Amniotic epithelial cell (primary cell): ENCODE measurements at places on chromosomes 11 and 22.
A peak's percentile ranks its signal among the peaks of the same experiment; 100 is the strongest.

DNA sequence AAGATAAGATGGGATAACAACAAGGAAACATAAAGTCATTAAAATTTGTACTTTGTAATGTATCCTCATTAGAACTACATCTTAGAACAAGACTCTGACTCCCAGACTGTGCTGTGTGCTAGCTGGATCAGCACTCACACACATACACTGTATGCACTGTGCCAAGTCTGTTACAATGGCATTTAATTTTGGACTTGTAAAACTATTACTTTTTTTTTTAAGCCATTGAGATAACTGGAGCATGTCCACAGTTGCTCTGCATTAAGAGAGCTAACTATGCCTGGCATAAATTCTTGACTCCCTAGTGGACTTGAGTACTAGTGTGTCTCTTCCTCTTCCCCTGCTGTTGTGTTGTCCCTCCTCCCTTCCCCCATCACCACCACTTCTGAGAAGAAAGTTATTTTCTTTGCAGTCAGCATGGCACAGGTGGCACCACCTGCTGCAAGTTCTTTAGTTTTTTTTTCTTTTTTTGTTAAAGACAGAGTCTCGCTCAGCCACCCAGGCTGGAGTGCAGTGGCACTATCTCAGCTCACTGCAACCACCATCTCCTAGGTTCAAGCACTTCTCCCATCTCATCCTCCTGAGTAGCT is 268.6 kb downstream of the TMEM135 start:
- no peak for DNase-seq

DNA sequence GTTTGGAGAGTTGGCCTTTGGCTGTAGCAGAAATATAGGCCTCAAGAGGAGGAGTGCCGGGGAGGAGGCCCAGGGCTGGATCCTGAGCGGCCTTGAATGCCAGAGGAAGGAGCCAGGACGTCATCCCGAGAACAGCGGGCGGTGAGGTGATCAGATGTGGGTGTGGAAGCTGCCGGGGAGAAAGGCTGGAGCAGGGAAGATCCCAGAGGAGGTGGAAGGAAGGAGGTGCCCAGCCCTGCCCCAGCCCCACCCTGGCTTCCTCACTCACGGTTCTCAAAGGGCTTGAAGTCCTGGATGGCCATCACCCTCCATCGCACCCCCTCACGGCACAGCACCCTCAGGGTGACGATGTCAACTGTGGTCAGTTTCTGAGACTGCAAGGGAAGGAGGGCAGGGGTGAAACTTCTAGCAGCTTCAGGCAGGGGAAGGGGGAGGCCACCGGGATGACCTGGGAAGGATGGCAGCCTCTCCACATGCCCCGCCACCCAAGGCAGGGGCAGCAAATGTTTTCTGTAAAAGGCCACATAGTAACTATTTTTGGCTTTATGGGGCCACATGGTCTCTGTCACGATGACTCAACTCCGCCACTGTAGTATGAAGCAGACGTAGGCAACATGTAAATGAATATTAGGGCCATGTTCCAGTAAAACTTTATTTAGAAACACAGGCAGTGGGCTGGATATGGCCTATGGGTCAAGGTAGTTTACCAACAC is 10.7 kb downstream of the IL2RB start:
- no peak for DNase-seq

GRCh38 chr11:102322560-102322959 is 5.3 kb downstream of the BIRC3 start:
- no peak for DNase-seq

- no peak for DNase-seq
Observed at GRCh38 chr11:117671370-117671769, 125.6 kb downstream of the DSCAML1 start.

DNA sequence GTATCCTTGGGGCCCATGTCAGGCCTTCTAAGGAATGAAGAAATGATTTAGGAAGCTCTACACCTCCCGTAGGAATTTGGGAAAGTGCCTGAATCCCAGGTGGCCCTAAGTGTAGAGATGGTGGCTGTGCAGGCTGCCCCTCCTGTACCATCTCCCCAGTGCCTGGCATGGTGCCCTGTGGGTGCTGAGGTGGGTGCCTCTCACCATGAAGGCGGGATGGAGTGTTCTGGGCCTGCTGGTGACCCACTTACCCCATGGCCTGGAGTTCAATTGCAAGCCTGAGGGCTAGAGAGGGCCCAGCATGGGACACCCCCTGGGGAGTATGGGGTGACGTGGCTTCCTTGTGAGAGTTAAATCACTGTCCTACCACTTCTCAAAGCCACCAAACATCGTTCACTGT is 19.8 kb downstream of the SAMM50 start:
- no peak for DNase-seq

GRCh38 chr22:19127329-19128008 is 3.6 kb upstream of the TSSK2 start:
- no peak for DNase-seq

- DNase-seq, result peak; percentile 30
Observed at GRCh38 chr11:124798991-124799347, 1.2 kb downstream of the MSANTD2 start.

- DNase-seq, result peak; percentile 65
Observed at GRCh38 chr22:19448076-19448607, 631 bp upstream of the C22orf39 start.

GRCh38 chr11:2685051-2685450 is 14.7 kb downstream of the KCNQ1OT1 start:
- no peak for DNase-seq

DNA sequence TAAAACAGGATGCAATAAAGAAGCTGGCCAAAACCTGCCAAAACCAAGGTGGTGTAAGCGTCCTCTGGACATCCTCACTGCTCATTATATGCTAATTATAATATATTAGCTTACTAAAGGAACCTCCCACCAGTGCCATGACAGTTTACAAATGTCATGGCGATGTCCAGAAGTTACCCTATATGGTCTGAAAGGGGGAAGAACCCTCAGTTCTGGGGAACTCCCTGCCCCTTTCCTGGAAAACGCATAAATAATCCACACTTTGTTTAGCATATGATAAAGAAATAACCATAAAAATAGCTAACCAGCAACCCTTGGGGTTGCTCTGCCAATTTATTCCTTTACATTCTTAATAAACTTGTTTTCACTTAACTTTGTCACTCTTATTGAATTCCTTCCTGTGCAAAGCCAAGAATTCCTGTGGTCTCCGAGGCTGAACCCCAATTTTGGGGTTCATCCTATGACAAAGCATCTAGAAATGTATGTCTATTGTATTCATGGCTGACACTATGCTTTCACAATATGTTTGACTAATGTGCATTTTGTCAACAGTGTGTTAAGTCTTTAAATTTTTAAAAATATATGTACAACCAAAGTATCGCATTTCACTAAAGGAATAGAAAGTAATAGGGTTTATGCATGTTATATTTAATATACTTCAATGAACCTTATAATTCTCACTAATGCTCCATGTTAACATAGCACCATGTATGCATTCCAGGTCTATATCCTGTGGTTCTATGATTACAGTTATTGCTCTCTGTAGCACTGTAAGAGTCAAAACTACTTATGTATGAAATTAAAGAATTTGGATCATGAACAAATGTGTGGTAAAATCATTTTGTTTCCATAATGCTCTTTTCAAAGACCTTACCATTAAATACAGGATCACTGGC is 25.1 kb downstream of the LGR4 start:
- peak; percentile 31 for DNase-seq

GRCh38 chr11:68261006-68261405 is 10.8 kb downstream of the C11orf24 start:
- no peak for DNase-seq

GRCh38 chr11:102900346-102900745 is 25.6 kb upstream of the MMP12 start:
- DNase-seq, result no peak

DNA sequence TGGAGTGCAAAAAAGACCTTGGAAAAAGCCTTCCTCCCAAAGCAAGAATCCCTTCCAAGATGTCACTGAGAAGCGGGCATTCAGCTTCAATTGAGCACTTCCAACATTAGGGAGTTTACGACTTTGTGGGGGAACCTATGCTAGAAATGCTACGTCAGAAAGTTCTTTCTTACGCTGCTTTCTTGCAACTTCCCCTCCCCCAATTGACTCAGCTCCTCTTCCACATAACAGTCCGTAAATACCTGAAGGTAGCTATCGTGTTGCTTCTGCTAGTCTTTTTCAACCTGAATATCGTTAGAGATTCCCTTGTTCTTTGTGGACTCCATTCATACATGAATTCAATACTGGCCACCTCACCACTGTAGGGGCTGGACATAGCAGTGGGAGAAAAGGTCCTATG is 47.0 kb downstream of the VSIG10L2 start:
- no peak for DNase-seq

GRCh38 chr22:48738204-48738980 is 1089.3 kb downstream of the BRD1 start:
- DNase-seq, result no peak

- DNase-seq, result no peak
Observed at GRCh38 chr11:85869781-85870180, 14.6 kb downstream of the CCDC83 start.

- DNase-seq, result peak; percentile 27
Observed at GRCh38 chr11:2781408-2782274, 81.8 kb upstream of the KCNQ1OT1 start.

DNA sequence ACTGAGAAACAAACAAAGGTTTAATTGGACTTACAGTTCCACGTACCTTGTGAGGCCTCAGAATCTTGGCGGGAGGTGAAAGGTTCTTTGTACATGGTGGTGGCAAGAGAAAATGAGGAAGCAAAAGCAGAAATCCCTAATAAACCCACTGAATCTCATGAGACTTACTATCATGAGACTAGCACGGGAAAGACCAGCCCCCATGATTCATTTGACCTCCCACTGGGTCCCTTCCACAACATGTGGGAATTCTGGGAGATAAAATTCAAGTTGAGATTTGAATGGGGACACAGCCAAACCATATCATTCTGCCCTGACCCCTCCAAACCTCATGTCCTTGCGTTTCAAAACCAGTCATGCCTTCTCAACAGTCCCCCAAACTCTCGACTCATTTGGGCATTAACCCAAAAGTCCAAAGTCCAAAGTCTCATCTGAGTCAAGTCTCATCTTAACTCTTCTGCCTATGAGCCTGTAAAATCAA is 617.4 kb downstream of the CNTN5 start:
- DNase-seq, result no peak

- no peak for DNase-seq
Observed at GRCh38 chr22:23513133-23513532, 67.0 kb downstream of the IGLL1 start.

DNA sequence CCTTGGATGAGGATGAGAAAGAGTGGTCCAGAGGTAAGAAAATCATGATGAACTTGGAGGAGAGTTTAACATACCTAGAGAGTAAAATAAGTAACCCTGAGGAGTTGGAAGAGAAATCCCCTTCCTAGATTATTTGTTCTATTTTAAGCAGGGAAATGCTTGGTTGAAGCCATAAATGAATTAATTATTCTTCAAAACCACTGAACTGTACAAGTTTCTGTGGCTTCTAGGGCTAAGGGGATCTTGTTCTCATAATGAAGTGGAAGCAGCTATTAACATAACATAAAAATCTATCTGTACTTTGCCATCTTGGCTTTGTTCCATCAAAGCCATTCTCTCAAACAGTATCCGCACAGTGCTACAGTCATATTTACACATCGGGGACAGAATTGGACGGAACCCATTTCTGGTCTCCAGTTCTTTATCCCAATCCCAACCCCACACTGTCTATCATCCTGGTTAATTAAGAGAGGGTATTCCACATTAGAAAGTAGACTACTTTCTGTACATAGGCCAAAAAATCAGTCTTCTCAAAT is 14.5 kb upstream of the ARHGAP42 start:
- no peak for DNase-seq

DNA sequence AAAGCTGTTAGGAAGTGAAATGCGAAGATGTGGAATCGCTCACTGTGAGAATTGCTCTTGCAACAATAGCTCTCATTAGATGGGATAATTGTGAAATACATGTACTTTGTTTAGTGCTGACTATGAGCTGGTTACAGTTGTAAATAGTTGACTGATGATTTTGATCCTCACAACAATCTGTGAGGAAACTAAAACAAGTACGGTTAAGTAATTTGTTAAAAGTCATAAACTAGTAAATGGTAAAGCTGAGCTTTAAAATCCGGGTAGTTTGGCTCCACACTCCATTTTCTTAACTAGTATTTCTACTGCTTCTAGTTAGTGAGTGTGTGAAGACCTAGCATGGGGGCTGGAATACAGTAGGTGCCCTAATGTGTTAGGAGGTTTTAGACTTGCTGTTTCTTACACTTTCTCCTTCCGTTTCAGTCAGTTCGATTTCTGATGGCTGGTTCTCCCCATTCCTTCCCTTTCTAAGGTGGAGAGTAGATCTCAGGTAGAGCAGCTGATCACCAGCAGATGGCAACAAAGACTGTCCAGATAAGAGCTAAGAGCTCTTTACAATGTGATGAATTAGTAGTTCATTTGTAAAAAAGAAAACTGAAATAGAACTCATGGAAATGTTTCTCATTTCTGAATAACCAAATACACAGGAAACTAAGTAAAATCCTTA is 16.3 kb upstream of the CYP2R1 start:
- DNase-seq, result peak; percentile 62

- DNase-seq, result no peak
Observed at GRCh38 chr11:120819437-120820365, 204.2 kb upstream of the TBCEL start.

DNA sequence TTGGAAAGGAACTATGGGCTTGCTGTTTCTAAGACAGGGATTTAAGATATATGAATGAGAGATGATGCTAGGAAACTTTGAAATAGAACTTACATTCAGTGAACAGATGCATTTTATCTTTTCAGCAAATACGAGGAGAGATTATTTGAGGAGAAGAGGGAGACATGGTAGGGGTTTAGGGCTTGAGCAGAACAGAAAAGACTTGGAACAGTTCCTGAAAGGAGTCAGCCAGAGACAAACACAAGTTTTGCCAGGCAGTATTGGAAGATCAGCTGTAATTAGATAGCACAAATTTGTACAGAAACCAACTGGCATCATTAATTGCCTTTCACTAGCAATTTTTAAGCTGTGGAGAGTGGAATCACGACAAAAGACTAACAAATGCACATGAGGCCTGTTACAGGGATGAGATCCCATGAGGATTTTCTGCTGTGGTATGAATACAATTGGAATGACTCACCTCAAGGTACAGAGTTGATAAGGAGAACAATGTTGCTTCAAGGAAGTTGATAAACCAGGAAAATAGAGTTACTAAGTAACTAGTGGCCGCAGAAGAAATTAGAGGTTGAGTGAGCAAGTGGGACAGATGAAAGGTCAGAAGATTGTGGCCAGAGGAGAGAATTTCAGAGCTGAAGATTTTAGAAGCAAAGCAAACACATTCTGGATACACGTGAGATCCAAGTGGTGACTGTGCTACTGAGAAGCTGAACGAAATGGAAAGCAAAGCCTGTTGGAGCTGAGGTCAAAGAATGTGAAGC is 67.9 kb downstream of the CYB5R2 start:
- DNase-seq, result peak; percentile 85

- DNase-seq, result no peak
Observed at GRCh38 chr11:133901999-133902398, 54.8 kb downstream of the IGSF9B start.

GRCh38 chr11:64312947-64313346 is 4.4 kb downstream of the TRMT112 start:
- no peak for DNase-seq

DNA sequence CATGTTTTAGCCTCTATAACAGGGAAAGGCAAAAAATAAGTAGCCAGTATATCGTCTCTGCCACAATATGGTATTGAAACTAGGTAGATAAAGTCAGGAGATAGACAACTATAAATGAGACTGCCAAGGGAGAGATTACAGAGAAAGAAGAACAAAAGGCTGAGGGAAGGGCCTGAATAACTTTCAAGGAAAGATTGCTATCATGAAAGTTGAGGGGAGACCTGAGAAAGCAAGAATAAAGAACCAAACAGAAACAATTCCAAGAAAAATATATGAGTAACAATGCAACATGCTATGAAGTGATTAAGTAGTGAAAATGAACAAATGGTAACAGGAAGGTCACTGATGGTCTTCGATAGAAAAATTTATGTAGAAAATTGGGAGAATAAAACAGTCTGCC is 690.1 kb downstream of the METTL15 start:
- no peak for DNase-seq
